CD8-positive, alpha-beta T cell (primary cell): ENCODE measurements at places on chromosomes 4 and X. TPM values are rescaled to one million over a fixed set of nuclear protein-coding genes. Genes with fewer than 3 reads are reported as not detected.

Gene DMP1
- not detected for total RNA-seq

Gene RHOH
- total RNA-seq: 539 TPM

Gene RAPGEF2
- total RNA-seq: 25.8 TPM

Gene HSD17B13
- total RNA-seq: 0.27 TPM

Gene S100P
- total RNA-seq: 1.1 TPM

Gene PRSS12
- total RNA-seq: not detected

Gene CXCL6
- not detected for total RNA-seq

Gene PLCXD1
- 19.3 TPM for total RNA-seq

Gene MYL5
- 27.2 TPM for total RNA-seq

Gene DDX53
- not detected for total RNA-seq

Gene SSX2
- not detected for total RNA-seq

Gene FAM9C
- not detected for total RNA-seq
